ENCODE measurements at places on chromosomes 16 and 17. TPM values are rescaled to one million over a fixed set of nuclear protein-coding genes. Genes with fewer than 3 reads are reported as not detected.

- no peak for DNase-seq
Observed at GRCh38 chr16:74064120-74064735, 232.4 kb upstream of the PSMD7 start.

DNA sequence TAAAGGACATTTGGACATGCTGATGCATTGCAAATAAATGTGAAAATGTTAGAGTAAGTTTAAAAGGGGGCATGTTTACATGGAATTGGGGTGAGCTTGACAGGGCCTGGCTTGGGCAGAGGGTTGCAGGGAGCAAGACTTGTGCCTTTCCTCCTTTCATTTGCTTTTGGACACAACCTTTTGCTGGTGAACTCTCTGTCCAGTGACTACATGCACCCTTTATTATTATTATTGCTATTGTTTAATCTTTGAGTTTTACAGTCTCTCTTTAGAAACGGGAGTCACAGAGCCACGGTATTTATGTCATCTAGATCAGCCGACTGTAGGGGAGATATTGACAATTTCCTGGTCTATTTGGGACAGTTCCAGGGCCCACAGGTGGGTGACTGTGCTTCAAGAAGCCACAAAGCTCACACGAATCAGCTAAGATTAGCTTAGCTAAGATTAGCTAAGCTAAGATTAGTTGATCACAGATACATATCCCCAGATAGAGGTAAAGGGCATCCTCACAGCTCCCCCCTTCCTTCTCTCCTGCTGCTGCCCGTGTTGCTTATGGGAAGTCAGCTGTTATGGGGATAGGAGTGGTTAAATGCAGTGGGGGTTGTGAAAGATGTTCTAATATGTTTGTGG lies 28.9 kb upstream of the ETV4 start:
- DNase-seq, result no peak

- DNase-seq, result no peak
Observed at GRCh38 chr17:66032082-66032712, 159.7 kb downstream of the CEP112 start.

- no peak for DNase-seq
Observed at GRCh38 chr16:56777001-56777400, 47.1 kb downstream of the NUP93 start.

- DNase-seq, result no peak
Observed at GRCh38 chr16:28526201-28527099, 12.3 kb downstream of the NUPR1 start.

- no peak for DNase-seq
Observed at GRCh38 chr16:76816475-76816874, 374.5 kb upstream of the MON1B start.

DNA sequence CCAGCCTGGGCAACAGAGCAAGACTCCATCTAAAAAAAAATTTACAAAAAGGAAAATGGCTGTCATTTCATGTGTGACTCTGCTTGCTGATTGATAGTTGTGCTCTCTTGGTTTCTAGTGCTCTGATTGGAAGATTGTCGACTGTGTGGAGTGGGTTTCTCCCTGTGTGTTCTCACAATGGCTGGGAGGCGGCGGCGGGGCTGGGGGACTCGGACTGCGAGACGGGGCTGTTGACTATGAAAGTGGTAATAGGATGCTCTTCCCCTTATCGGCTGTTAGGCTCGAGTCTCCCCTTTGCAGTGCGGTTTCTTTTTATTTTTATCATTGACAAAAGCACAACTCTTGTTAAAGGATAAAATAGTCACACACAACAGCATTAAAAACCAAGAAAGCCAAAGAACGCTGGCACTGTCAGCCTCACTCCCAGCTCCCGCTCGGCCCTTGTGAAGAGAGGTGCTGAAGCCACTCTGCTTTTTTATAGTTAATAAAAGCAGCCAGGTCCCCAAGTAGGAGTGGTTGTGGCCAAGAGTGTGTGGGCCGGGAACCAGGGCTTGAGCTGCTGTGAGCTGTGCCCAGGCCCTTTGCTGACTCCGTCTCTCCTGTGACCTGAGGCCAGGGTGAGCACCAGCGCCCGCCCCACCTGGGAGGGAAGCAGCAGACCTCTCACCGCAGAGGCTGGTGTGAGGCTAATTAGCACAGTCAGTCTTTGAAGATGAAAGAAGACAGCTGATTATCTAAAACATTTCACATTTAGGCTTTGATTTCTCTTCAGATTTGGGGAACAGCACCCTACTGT lies 36.5 kb downstream of the TBCD start:
- no peak for DNase-seq

- DNase-seq, result peak; percentile 88
Observed at GRCh38 chr17:38967290-38967738, at the start of gene FBXO47. Gene FBXO47, minus strand, starts transcription at chr17:38967403. Its CDS starts 4,378 bp downstream, at chr17:38963025.

DNA sequence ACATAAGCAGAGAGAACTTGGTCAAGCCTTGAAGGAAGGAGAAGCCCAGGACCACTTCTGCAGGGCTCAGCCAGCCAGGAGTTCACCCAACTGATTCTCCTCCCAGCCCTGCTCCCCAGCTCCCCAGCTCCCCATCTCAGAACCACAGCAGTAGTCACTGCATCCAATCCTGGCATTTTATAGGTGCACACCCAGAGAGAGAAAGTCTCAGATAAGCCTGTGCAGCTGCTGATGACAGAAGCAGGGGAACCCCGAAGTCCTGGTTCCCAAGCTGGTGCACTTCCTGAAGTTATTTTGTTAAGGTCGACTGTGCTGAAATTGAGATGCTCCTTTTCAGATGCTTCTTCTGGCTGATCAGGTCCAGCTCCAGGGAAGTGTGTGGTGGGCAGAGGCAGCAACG lies 6.6 kb downstream of the RNF112 start:
- DNase-seq, result no peak

GRCh38 chr17:444879-445454 lies 92.4 kb upstream of the RPH3AL start:
- DNase-seq, result no peak

Gene SGCA
- polyA plus RNA-seq, result 6.0 TPM

Gene CCL8
- not detected for polyA plus RNA-seq
